NCI-H460 (cell line): ENCODE measurements at places on chromosomes 12 and 14. TPM values are rescaled to one million over a fixed set of nuclear protein-coding genes. Genes with fewer than 3 reads are reported as not detected.

- DNase-seq, result no peak
These were observed 5.0 kb upstream of the RFLNA start for GRCh38 chr12:124289634-124290600.

DNA sequence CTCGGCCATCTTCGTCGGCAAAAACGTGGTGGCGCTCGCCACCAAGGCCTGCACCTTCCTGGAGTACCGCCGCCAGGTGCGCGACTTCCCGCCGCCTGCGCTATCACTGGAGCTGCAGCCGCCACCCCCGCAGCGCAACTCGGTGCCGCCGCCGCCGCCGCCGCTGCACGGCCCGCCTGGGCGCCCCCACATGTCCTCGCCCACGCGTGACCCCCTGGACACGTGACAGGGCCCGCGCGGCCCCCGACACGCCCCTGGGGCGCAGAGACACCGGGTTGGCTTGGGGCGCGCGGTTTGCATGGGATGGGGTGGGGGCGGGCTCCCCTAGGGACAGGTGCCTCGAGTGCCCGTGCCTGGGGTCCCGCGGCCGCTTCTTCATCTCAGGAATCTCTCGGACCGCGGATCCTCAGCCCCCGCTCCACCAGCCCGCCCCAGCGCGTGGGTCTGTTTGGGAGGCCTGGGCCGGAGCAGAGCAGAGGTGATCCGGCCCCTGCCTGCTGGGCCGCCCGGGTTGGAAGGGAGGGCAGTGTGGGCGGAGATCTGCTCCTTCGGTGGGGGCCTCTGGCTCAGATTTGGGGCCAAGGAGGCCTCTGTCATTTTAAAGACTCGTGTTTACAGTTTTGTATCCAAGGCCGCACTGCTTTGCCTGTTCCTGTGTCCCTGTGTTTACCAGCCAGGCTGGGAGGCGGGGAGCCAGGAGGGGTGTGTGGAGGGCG is 3.3 kb downstream of the TMEM121 start:
- DNase-seq, result no peak

DNA sequence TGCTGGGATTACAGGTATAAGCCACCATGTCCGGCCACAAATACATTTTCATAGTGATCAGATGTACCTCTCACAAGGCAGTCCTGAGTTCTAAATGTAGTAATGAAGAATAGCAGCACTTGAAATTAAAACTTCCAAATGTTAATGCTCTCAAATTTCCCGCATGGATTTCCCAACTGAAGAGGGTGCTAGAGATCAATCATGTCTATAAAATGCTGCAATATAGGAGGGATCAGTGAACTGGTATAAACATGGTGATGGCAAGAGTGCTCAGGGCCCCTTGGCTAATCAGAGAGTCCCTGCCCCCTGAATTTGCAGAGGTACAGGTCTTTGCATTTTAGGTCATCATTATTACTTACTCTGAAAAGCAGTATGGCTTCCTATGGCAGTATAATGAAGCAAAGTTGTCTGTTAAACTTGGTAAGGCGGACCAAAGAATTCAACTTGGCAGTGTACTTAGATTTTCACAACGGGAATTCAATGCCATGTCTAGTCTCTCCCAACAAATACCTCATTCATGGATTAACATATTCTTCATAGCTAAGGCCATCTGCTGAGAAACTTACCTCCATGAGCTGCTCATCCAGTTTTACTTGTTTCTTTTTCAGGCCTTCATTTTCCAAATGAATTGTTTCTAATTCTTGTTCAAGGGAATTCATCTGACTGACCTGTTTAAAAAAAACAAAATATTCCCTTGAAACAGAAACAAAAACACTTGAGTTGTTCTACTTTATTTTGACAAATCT is 67.0 kb upstream of the SAV1 start:
- DNase-seq, result no peak

DNA sequence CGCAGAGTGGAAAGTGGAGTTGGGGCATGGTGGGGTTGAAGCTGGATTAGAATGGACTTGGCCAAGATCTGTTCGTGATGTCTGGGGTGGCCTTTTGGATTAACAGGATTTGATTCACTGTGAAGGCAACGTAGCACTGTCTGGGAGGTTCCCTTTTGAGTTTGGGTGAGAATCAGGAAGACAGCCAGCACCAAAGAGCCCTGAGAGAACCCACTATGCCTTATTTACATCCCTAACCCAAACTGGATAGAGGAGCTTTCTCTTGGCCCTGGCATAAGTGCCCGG is 269.6 kb downstream of the ZFP36L1 start:
- DNase-seq, result no peak

GRCh38 chr12:102023343-102023930 is 38.4 kb downstream of the WASHC3 start:
- no peak for DNase-seq

DNA sequence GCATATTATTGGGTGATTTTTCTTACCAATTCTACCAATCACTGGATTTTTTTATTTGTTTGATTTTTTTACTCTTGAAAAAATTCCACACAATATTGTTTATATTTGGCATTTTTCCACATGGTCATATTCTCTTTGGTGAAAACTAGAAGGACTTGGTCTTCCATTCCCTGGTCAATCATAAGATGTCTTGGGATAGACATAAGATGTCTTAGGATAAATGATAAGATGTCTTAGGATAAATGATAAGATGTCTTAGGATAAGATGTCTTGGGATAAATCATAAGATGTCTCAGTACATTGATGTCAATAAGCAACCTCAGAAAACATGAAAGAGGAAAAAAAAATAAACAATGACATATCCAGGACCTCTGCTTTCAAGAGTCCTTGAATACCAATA is 309.1 kb downstream of the LRFN5 start:
- no peak for DNase-seq

PFDN5 gene
- total RNA-seq, result 346 and 357 TPM in 2 replicates

SDS gene
- total RNA-seq, result 0.30 TPM in 1 of 2 replicates, not detected in the other
